Vagina (tissue), 2 donors: ENCODE measurements at places on chromosomes 12 and 14.

- no peaks in the 10 kb centered on the region for H3K36me3 ChIP-seq
- H3K4me3 ChIP-seq = no peak overlapping the region
- H3K27me3 ChIP-seq = no peaks in the 10 kb centered on the region
- H3K4me1 ChIP-seq = no peaks in the 10 kb centered on the region
Measured at GRCh38 chr14:85336817-85337216, 193.1 kb upstream of the FLRT2 start.

GRCh38 chr14:55097881-55098560, 31.0 kb upstream of the LGALS3 start:
- H3K4me1 ChIP-seq = peaks cover 62% of the 10 kb centered on the region
- H3K27ac ChIP-seq = peak overlapping the region; percentile 98
- no peaks in the 10 kb centered on the region for H3K27me3 ChIP-seq
- no peak for DNase-seq
- no peaks in the 10 kb centered on the region for H3K36me3 ChIP-seq

DNA sequence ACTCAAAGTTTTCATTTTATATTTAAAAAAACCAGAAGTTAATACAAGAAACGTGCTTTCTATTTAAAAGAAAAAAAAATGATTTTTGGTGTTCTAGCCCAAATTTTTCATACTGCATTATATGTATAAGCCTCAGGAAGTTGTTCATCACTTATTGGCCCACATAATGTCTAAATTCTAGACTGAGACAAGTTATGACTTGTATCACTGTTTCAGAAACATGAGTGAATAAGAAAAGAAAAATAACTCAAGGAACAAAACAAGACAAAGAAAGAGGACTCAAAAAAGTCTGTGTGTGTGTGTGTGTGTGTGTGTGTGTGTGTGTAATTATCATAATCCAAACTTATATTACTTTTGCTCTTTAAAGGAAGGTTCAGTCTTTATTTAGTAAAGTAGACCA, 929.8 kb downstream of the GALC start:
- no peaks in the 10 kb centered on the region for H3K4me1 ChIP-seq
- DNase-seq = no peak
- no peaks in the 10 kb centered on the region for H3K36me3 ChIP-seq
- no peak overlapping the region for H3K4me3 ChIP-seq
- no peak overlapping the region for H3K27ac ChIP-seq
- H3K27me3 ChIP-seq = no peaks in the 10 kb centered on the region

DNA sequence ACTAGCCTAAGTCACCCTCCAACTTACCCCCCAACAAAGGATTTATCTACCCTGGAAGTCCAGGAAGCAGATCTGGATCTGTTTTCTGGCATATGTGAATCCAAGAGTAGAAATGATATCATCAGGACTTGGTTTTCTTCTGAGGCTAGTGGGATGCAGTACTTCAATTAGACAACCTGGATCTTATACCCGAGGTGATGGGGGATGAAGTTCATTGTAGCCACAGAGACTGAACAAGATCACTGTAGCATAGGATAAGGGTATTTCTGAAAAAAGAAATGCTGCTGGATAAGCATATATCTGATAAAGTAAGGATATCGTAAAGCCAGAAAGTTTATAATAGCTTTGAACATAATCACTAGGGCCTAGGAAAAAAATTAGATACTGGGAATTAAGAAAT, 174.4 kb downstream of the FOXA1 start:
- no peaks in the 10 kb centered on the region for H3K36me3 ChIP-seq
- DNase-seq = no peak
- H3K4me3 ChIP-seq = no peak overlapping the region
- H3K27ac ChIP-seq = no peak overlapping the region

GRCh38 chr14:69259527-69260189, at the start of gene GALNT16:
Gene GALNT16 (plus strand): TSS chr14:69260158. CDS start chr14:69260291, 133 bp downstream.
- DNase-seq = no peak
- H3K4me3 ChIP-seq = peak within 1 kb of the TSS; percentile 53
- peaks cover 29% of the 10 kb centered on the region for H3K4me1 ChIP-seq
- no peaks in the 10 kb centered on the region for H3K27me3 ChIP-seq

DNA sequence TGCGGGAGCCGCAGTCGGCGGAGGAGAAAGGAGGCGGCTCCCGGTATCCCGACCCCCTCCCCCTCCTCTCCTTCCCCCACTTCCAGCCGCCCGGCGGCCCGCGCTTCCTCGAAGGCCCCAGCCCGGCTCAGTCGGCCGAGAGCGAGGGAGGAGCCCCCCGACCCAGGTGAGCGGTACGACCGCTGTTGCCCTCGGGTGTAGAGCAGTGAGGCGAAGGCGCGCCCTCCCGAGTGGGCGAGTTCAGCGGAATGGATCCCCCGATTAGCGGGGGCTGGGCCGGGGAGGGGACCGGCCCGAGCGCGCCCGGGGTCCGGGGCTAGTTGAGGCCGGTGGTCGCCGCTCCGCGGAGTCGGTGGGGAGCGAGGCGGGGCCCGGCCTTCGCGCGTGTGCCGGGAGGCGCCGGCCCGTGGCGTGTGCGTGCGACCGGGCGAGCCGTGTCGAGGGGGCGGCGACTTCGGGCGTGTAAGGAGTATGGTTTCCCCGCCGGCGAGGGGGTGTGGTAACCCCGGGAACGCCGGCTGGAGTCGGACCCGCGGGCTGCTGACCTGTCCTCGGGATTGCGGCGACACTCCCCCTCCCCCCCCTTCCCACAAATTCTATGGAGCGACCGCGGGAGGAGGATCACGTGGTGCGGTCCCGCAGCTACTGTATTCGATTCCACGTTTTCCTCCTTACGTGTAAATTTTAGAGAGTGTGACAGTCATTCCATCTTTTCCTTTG, 501 bp downstream of the RIMKLB start:
- no peak for DNase-seq
- H3K4me1 ChIP-seq = peaks cover 38% of the 10 kb centered on the region

DNA sequence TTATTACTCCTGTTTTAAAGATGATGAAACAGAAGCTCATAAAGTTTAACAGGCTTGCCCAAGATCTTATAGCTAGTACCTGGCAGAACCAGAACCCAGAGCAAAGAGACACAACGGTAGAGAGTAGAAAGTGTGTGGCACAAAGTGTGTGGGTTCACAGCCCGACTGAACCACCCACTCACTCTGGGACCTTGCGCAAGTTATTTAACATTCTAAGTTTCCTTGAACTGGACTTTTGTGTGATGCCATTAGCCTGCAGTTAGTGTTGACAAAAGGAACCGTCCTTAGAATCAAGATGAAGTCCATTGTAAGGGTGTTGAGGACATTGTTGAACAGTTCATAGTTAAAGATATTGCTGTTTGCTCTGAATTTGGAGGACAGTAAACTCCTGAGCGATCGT, 29.9 kb upstream of the RIC8B start:
- H3K4me3 ChIP-seq = no peak overlapping the region
- H3K27ac ChIP-seq = no peak overlapping the region
- no peaks in the 10 kb centered on the region for H3K36me3 ChIP-seq
- H3K27me3 ChIP-seq = no peaks in the 10 kb centered on the region

- no peaks in the 10 kb centered on the region for H3K36me3 ChIP-seq
- H3K4me1 ChIP-seq = no peaks in the 10 kb centered on the region
- DNase-seq = no peak
- no peak overlapping the region for H3K4me3 ChIP-seq
- no peak overlapping the region for H3K27ac ChIP-seq
Measured at GRCh38 chr14:77554207-77554606, 55.6 kb upstream of the ISM2 start.

DNA sequence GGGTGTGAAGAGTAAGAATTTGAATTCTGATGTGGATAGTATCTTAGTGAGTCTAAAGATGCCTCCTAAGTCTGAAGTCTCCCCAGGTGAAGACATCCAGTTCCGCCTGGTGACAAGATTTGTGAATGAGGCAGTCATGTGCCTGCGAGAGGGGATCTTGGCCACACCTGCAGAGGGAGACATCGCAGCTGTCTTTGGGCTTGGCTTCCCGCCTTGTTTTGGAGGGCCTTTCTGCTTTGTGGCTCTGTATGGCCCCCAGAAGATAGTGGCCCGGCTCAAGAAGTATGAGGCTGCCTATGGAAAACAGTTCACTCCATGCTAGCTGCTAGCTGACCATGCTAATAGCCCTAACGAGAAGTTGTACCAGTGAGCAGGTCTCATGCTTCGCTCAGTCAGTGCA, 24.6 kb upstream of the AICDA start:
- H3K4me3 ChIP-seq = no peak overlapping the region
- H3K4me1 ChIP-seq = no peaks in the 10 kb centered on the region
- DNase-seq = no peak
- H3K27ac ChIP-seq = no peak overlapping the region
- H3K27me3 ChIP-seq = no peaks in the 10 kb centered on the region
- no peaks in the 10 kb centered on the region for H3K36me3 ChIP-seq

DNA sequence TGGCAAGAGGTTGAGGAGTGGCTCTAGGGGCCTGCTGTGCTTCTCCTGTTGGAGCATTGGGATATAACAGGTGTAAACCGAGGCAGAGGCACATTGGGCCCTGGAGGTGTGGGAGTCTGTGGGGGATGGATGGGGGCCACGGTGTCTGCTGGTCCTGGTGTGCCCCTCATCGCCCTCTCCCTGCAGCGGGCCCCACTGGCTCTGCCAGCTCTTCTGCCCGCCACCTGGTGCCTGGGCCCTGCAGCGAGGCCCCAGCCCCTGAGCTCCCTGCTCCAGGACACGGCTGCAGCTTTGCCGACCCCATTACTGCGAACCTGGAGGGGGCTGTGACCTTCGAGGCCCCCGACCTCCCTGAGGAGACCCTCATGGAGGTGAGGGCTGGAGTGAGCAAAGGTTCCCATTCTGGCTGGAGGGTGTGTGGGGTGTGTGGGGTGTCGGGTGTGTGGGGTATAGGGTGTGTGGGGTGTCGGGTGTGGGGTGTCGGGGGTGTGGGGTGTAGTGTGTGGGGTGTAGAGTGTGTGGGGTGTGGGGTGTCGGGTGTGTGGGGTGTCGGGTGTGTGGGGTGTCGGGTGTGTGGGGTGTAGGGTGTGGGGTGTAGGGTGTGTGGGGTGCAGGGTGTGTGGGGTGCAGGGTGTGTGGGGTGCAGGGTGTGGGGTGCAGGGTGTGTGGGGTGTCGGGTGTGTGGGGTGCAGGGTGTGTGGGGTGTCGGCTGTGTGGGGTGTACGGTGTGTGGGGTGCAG, 10.6 kb upstream of the PUS1 start:
- H3K36me3 ChIP-seq = peaks cover 82% of the 10 kb centered on the region
- no peak overlapping the region for H3K4me3 ChIP-seq
- DNase-seq = no peak
- H3K4me1 ChIP-seq = no peaks in the 10 kb centered on the region
- H3K27me3 ChIP-seq = no peaks in the 10 kb centered on the region

DNA sequence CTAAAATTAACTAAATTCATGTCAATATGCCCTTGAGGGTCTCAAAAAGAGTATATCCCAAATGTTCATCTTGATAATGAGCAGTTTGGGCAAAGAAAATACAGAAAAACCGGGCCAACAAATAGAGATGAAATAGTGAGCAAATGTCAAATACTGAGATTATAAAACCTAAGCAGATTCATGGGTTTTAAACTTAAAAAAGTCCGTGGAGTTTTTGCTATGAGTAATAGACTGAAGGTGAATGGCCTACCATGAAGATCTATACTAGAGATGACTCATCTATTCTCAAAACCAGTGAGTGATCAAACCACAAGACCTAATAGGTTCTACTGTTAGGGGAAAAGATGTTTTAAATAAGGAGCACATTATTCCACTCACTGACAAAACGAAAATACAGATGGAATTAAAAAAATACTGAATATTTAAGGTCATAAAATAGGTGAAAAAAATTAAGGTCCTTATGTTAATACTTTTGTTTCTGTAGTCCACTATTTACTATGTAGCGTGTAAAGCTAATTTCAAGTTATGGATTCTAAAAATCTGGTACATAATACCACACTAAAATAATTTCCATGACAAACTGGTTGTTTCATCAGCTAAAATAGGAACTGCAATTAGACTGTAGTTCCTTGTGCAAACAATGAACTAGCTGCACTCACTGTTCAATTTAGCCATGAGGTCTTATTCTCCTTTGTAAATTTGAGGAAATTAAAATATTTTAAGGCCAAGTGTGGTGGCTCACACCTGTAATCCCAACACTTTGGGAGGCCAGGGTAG, 5.0 kb downstream of the HNRNPC start:
- no peaks in the 10 kb centered on the region for H3K27me3 ChIP-seq
- H3K36me3 ChIP-seq = no peaks in the 10 kb centered on the region
- H3K4me3 ChIP-seq = no peak overlapping the region
- no peak overlapping the region for H3K27ac ChIP-seq
- peaks cover 81% of the 10 kb centered on the region for H3K4me1 ChIP-seq

GRCh38 chr14:23660290-23661226, 24.4 kb downstream of the DHRS2 start:
- no peaks in the 10 kb centered on the region for H3K36me3 ChIP-seq
- no peak overlapping the region for H3K27ac ChIP-seq
- peak; percentile 89 for DNase-seq
- H3K4me1 ChIP-seq = no peaks in the 10 kb centered on the region

GRCh38 chr14:71952381-71953363, 20.4 kb downstream of the RGS6 start:
- no peak for DNase-seq
- H3K27ac ChIP-seq = no peak overlapping the region
- no peaks in the 10 kb centered on the region for H3K36me3 ChIP-seq
- H3K27me3 ChIP-seq = no peaks in the 10 kb centered on the region
- no peaks in the 10 kb centered on the region for H3K4me1 ChIP-seq

- no peak for DNase-seq
- H3K27me3 ChIP-seq = no peaks in the 10 kb centered on the region
- no peaks in the 10 kb centered on the region for H3K4me1 ChIP-seq
- H3K4me3 ChIP-seq = no peak overlapping the region
Measured at GRCh38 chr12:3587402-3588013, 96.5 kb downstream of the PRMT8 start.

- H3K27ac ChIP-seq = no peak overlapping the region
- peaks cover 6% of the 10 kb centered on the region for H3K4me1 ChIP-seq
- H3K27me3 ChIP-seq = no peaks in the 10 kb centered on the region
- H3K4me3 ChIP-seq = no peak overlapping the region
- no peaks in the 10 kb centered on the region for H3K36me3 ChIP-seq
- DNase-seq = no peak
Measured at GRCh38 chr12:122687086-122687485, 16.1 kb downstream of the HCAR2 start.

GRCh38 chr12:92146497-92147224, 1.0 kb upstream of the BTG1 start:
- H3K4me1 ChIP-seq = no peaks in the 10 kb centered on the region
- no peaks in the 10 kb centered on the region for H3K27me3 ChIP-seq
- no peak for DNase-seq
- peaks cover 30% of the 10 kb centered on the region for H3K36me3 ChIP-seq
- peak overlapping the region; percentile 94 for H3K4me3 ChIP-seq

DNA sequence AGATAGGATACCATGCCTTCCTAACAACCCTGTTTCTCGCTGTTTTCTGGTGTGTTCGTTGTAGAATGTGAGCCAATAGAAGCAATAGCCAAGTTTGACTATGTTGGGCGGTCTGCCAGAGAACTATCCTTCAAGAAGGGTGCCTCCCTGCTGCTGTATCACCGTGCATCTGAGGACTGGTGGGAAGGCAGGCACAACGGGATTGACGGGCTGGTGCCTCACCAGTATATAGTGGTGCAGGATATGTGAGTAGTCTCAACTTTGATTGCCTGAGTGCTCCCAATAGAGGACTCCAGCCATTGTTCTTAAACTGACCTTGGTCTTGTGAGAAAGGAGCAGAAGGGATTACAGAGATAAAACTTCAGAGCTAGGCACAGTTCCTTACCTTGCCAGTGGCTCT, 96.2 kb downstream of the KICS2 start:
- no peaks in the 10 kb centered on the region for H3K36me3 ChIP-seq
- no peak overlapping the region for H3K4me3 ChIP-seq
- no peak overlapping the region for H3K27ac ChIP-seq

GRCh38 chr12:53984901-53985691, at the start of gene HOXC10:
Gene HOXC10 (plus strand): TSS chr12:53985146. CDS start chr12:53985260, 114 bp downstream.
- peaks cover 24% of the 10 kb centered on the region for H3K27me3 ChIP-seq
- peak within 1 kb of the TSS; percentile 25 for H3K4me3 ChIP-seq
- no peak for DNase-seq
- H3K4me1 ChIP-seq = peaks cover 24% of the 10 kb centered on the region
- H3K27ac ChIP-seq = no peak within 1 kb of the TSS
